ENCODE measurements at places on chromosomes 3 and 15.

- no peak for DNase-seq
These were observed 850.0 kb downstream of the DIPK2A start for GRCh38 chr3:144821583-144821982.

DNA sequence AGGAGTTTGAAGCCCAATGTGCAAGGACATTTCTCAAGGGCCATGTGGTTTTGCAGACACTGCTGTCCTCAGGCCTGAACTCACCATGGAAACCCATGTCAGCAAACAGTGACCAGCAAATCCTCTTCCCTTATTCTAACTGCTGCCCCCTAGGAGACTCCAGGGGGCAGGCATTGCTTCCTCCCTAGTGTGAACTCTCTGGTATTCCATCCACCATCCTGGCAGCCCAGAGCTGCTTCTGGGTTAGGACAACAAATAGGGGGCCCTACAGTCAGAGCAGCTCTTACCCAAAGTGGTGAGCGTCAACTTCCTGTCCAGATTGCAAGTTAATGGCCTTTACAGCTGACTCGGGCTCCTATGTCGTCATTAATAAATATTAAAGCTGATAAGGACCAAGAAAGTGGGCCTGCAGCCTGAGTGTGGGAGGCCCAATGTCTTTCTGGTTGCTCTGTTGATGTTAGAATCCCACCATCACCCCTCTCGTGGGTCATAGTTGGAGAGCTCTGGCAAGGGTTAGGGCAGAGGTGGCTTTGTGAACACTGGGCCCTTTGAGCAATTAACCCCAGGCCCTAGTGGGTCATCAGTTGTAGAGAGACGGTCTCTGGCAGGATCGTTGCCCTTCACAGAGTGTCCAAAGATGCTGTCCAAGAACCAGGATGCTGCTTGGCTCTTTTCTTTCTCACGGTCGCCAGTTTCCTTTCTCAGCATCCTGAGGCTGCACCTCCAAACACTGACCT, 41.5 kb downstream of the TGM4 start:
- DNase-seq, result no peak

GRCh38 chr15:38285456-38285855, 32.8 kb downstream of the SPRED1 start:
- DNase-seq, result no peak

GRCh38 chr3:127768346-127769008, 53.8 kb downstream of the MGLL start:
- DNase-seq, result peak; percentile 80

GRCh38 chr15:60779718-60780503, 301.0 kb upstream of the ICE2 start:
- DNase-seq, result no peak

DNA sequence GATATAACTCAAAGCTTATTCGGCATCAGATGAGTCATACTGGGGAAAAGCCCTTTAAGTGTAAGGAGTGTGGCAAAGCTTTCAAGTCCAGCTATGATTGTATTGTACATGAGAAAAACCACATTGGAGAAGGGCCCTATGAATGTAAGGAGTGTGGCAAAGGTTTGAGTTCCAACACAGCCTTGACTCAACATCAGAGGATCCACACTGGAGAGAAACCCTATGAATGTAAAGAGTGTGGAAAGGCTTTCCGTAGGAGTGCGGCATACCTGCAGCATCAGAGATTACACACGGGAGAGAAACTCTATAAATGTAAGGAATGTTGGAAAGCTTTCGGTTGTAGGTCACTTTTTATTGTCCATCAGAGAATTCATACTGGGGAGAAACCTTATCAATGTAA, 7.5 kb downstream of the ZNF621 start:
- DNase-seq, result no peak

DNA sequence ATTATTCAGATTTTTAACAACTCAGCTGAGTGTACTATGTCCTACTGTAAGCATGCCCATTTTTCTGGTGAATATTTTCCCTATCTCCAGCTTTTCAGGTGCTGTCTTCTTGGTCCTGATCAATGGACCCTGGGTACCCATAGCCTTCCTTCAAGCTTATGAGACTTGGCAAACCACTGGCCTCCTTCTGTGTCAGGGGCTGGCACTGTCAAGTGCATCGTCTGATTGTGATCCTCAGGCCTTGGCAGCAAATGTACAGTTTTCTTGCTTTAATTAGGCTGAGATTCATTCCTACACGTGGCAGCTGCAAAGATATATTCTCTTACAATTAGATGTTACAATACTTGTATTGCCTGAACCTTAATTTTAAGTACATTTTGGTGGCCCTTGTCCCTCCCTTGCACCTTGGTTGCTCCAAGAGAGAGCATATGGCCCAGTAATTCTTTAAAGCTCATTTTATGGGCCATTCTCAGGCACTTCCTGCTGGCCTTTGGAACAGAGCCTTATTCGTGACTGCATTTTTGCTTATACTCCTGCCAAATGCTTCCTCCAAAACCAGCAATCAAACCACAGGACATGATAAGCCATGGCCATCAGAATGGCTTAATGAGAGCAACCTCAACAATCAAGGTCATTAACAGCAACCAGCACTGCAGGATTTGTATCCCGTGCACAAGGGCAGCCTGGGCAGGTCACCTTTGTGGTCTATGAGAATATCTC, 179.9 kb downstream of the CNTN6 start:
- no peak for DNase-seq

GRCh38 chr3:112531358-112531781, 30.4 kb downstream of the ATG3 start:
- DNase-seq, result peak; percentile 39

DNA sequence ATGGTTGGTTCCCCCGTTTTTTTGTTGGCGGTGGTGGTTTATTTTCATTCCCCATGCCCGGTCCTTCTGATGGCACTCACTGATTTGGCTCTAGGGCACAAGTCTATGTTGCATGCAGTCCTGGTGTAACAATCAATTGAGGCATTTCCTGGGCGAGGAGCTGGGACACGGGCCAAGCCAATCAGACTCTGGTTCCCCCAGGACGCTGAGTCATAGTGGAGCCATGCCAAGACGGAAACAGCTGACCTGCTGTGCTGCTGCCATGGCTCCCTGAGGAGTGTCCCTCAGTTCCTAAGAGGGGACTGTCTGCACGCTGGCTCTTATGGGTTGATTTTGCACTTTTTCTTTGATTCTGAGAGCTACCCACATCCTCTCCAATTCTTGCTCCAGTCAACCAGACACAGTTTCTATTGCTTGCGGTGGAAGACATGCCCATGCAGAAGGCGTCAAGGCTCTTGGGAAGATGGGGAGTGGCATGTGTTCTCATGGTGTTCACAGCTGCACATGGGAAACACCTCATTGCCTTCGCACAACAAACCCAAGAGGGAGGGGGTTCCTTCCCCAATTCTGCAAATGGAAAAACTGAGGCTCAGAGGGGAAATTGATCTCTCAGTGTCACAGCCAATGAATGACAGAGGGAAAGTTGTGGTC, 28.3 kb upstream of the ALDH1L1 start:
- peak; percentile 91 for DNase-seq

GRCh38 chr3:66809595-66809958, 188.5 kb upstream of the KBTBD8 start:
- DNase-seq, result no peak

DNA sequence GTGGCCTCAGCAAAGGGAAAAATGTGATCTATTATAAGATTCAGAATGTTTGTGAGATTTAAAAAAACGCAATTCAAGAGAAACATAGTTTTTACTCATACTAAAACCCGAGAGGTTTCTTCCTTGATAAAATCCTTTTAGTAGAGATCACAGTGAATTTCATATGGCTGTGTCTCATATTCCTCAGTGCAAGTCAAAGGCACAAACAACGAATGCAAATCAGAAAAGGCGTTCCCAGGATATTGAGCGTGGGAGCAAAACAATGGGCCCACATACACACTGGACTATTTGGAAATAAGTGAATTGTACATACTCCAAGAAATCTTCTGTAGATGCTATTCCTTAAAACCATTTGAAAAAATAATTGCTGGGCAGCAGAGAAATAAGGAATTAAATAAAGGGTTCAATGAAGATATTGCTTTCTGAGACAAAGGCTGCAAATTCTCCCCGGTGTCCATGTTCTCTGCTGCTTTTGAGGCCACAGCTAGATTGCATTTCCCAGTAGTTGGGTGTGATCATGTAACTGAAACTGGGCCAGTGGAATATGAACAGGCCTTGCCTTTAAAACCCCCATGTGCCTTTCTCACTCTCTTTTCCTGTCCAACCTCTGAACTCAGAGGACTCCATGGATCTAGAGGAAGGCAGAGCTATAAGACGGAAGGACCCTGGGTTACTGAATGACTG, 144.6 kb upstream of the TBL1XR1 start:
- no peak for DNase-seq
